Natural killer cell (primary cell): ENCODE measurements at places on chromosomes 13 and 19. TPM values are rescaled to one million over a fixed set of nuclear protein-coding genes. Genes with fewer than 3 reads are reported as not detected.

DNA sequence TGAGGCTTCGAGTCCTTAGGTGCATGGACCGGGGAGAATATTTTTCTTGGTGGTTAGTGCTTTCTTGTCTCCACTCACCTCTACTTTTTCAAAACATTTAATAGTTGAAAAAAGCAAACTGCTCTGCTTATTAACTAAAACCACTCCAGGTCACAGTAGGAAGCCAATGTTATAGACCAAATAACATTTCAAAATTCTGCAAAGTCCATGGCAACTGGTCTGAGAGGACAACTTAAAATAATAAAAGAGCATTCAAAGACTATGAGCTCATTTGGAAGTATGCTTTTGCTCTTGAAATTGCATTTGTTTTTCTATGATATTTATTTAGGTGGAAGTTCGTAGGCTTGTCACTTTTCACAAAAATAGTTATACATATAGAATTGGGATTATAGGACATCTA lies 483.0 kb downstream of the DCT start:
- no peak overlapping the region for H3K27ac ChIP-seq
- no peak for DNase-seq
- no peak overlapping the region for H3K4me3 ChIP-seq
- H3K27me3 ChIP-seq = no peaks in the 10 kb centered on the region
- H3K36me3 ChIP-seq = no peaks in the 10 kb centered on the region

- H3K27me3 ChIP-seq = no peaks in the 10 kb centered on the region
- H3K4me1 ChIP-seq = no peaks in the 10 kb centered on the region
- no peak for DNase-seq
Measured at GRCh38 chr19:28960586-28960985, 252.4 kb downstream of the UQCRFS1 start.

- no peak for DNase-seq
- no peak overlapping the region for H3K4me3 ChIP-seq
- peaks cover 6% of the 10 kb centered on the region for H3K36me3 ChIP-seq
Measured at GRCh38 chr19:5968431-5969373, 9.2 kb downstream of the RANBP3 start.

DNA sequence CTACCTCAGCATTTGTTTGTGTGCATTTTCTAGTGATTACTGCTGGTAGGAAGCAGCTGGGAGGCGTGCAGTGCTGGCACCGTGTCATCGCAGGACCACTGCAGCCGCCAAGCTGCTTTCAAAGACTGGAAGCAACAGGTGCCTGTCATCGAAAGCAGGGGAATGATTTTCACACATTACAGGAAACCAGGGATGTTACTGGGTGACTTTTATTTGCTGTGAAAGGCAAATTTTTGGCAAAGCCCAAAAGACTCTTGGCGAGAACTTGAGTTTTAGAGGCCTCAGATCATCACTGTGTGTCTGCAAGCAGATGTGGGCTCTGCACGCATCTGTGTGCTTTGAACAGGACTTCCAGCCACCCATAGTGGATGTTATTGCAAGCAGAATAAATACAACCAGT lies 176.4 kb downstream of the FLT1 start:
- H3K27me3 ChIP-seq = no peaks in the 10 kb centered on the region
- DNase-seq = no peak
- no peak overlapping the region for H3K4me3 ChIP-seq
- no peak overlapping the region for H3K27ac ChIP-seq
- no peaks in the 10 kb centered on the region for H3K36me3 ChIP-seq
- H3K4me1 ChIP-seq = peaks cover 6% of the 10 kb centered on the region

GRCh38 chr13:100818711-100819110 lies 144.1 kb upstream of the TMTC4 start:
- H3K4me3 ChIP-seq = no peak overlapping the region
- no peaks in the 10 kb centered on the region for H3K27me3 ChIP-seq
- no peaks in the 10 kb centered on the region for H3K36me3 ChIP-seq
- DNase-seq = no peak
- no peaks in the 10 kb centered on the region for H3K4me1 ChIP-seq

DNA sequence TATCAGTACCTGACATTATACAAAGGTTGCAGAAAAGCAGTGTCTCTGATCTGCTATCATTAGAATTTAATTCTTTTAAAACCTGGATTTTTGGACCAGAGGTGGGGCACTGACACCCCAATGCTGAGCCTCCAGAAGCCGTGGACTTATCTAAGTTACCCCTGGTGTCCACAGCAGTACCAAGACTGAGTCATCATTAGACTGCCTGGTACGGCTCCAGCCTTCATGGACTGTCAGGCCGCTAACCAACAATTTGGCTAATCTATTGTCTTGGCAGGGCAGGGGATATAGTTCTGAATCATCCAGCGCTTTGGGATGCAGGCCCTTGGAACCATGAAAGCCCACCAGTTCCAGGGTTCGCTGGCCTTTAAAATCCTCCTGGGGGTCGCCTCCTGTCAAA lies 78.3 kb downstream of the TSHZ3 start:
- H3K4me1 ChIP-seq = no peaks in the 10 kb centered on the region
- no peak for DNase-seq
- H3K36me3 ChIP-seq = no peaks in the 10 kb centered on the region
- H3K27ac ChIP-seq = no peak overlapping the region

- DNase-seq = no peak
- no peak overlapping the region for H3K4me3 ChIP-seq
- H3K36me3 ChIP-seq = no peaks in the 10 kb centered on the region
- H3K27me3 ChIP-seq = no peaks in the 10 kb centered on the region
- H3K27ac ChIP-seq = no peak overlapping the region
Measured at GRCh38 chr13:43846496-43847158, 32.9 kb downstream of the CCDC122 start.

TMEM143 gene
- 12.3 TPM for total RNA-seq

- no peak for DNase-seq
Measured at GRCh38 chr13:35712907-35713761, 236.6 kb upstream of the MAB21L1 start.

DNA sequence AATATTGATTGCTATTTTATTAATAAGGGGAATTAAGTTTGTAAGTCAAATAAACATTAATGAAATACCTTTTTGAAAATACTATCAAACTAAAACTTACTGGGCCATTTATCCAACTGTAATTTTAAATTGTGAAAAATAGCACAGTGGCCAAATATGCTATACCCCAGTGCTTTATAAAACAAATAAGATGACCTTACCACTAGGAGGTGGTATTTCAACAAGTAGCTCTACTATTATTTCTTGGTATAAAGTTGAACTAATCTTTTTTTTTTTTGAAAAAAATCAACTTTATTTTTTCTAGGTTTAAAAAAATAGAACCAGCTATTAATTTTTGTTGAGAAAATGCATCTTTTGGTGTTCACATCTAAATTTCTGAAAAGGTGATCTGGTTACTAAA lies 14.7 kb downstream of the LACC1 start:
- no peak overlapping the region for H3K4me3 ChIP-seq
- no peaks in the 10 kb centered on the region for H3K36me3 ChIP-seq
- DNase-seq = no peak
- no peaks in the 10 kb centered on the region for H3K4me1 ChIP-seq
- no peak overlapping the region for H3K27ac ChIP-seq

DNA sequence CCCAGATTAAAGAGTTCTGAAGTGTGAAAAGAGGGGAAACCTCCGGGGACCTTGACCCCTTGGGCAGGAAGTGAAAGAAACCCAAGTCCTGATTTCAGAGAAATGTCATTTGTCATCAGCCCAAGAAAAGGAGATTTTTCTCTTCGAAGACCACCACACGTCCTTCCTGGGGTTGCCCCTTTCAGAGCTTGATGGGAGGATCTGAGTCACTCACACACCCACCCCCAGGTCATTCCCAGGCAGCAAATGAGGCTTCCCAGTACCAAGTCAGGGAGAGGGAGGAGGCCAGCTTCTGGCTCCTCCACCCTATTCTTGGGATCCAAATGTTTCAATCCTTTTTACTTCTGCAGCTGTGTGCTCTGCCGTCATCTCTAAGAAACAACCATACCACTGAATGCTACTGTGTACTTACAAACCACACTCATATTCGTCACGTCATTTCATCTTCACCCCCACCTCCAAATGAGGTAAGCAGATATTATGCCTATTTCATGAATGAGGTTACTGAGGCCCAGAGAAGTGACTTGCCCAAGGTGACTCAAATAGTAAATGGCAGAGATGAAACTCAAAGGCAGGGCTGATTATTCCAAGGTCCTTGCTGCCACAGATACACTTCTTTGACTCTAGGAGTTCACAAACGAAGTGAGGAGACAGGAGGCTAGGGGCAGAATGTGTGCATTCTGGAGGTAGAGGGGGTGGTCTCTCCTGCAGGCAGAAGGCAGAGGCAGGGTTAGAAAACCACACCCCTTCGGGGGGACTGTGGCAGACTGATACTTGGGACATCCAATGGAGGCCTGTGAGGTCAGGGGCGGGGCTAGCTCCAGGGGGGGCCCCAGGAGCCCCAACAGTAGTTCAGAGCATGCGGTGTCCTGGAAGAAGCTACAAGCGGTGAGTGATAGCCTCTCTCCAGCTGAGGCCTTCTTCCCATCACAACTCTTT lies 5.0 kb upstream of the KMT2B start:
- H3K27me3 ChIP-seq = no peaks in the 10 kb centered on the region
- H3K4me1 ChIP-seq = peaks cover 41% of the 10 kb centered on the region
- H3K36me3 ChIP-seq = no peaks in the 10 kb centered on the region
- H3K27ac ChIP-seq = peak overlapping the region; percentile 64

DNA sequence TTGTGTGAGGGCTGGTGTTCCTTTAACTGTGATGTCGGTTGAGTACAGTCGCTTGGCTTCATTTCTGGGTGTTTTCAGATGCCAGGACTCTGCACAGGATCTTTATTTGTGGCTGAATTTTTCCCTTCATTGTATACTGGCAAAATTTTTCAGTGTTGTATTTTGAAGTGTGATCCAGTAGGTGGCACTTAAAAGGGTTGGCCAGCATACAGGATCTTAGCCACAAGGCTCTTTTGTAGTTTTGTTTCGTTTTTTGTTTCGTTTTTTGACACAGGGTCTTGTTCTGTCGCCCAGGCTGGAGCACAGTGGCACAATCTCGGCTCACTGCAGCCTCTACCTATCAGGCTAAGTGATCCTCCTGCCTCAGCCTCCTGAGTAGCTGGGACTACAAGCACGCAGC lies 8.7 kb downstream of the FCAR start:
- peak overlapping the region; percentile 80 for H3K27ac ChIP-seq
- peak; percentile 50 for DNase-seq
- no peaks in the 10 kb centered on the region for H3K36me3 ChIP-seq
- no peak overlapping the region for H3K4me3 ChIP-seq

DNA sequence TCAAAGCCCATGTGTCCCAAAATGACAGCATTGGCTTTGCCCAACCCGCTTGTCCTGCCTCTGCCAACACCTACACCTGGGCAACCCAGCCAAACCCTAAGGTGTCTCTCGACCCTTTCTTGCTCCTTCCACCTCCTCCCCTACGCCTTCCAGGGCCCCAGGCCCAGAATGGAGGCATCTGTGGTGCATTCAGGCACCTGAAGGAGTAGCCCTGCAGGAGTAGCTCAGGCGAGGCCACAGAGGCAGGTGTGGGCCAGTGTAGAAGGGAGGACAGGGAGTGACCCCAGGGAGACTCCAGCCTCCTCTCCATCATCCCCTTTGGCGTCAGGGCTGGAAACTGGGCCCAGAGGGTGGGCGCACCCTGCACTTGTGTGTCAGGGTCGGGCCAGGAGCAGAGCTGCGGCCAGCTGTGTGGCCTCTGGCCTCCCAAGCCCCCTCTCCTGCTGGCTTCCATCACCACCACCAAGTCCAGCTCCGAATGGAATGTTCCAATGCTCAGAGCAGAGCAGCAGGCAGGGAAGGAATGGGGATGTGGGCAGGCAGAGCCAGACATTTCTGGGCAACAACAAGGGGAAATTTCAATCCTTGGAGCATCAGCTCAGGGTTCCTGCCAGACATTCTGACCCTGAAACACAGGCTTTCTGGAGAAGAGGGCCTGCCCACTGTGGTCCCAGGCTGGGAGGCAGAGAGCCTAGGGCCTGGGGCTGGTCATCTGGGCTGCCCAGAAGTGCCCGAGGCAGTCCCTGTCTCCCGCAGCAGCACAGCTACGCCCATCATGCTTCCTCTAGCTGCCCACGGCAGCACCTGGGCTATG lies 16.4 kb downstream of the PLEKHF1 start:
- peaks cover 19% of the 10 kb centered on the region for H3K36me3 ChIP-seq
- peak overlapping the region; percentile 5 for H3K27ac ChIP-seq
- no peaks in the 10 kb centered on the region for H3K27me3 ChIP-seq

SLITRK6 gene
- total RNA-seq = not detected

DNA sequence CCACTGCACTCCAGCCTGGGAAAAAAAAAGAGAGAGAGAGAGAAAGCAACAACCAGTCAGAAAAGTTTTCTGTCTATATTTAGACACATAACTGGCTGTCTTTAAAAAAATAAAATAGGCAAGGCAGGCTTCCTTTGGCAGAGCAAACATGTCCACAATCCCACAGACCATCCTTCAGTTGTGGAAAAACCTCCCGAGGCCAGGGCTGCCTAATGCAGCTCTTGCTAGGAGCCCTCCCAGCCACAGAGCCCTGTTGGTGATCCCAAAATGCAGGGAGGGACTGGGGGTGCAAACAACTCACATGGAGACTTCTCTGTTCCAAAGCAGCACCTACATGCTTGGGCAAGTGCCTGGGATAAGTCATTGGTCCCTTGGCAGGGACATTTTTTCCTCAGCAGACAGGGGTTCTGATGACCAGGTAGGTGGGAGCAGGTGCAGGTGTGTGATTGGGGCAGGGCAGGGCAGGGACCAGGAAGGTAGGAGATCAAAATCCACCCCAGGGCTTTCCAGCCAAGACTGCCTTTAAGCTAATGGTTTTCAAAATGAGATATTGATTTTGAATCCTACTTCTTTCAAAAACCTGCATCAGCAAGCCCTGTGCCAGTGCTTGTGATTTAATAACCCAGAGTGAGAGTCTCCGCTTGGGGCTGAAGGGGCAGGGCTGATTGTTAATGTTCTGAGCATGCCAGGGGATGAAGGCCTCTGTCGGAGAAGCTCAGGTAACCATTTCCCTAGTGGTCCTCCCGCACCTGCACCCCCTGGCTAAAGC lies 178.5 kb downstream of the USP12 start:
- no peaks in the 10 kb centered on the region for H3K27me3 ChIP-seq
- H3K27ac ChIP-seq = no peak overlapping the region
- peaks cover 12% of the 10 kb centered on the region for H3K4me1 ChIP-seq
- H3K36me3 ChIP-seq = no peaks in the 10 kb centered on the region
- DNase-seq = no peak

DNA sequence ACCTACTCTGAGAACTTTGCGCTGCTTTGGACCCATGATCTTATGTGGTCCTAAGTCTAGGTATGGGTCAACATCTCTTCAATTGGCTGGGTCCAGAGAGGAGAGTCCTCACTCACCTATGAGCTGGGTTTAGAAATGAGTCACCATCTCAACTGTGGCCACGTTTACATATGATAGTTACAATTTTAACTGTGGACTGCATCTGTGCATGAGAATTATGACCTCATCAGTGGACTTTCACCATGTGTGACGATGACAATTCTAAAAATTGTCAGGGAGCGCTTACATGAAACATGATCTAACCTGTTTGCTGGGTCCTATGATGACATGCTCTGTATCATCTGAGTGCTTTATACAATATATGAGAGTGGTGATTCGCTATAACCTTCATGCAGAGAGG lies 12.7 kb upstream of the ZNF724 start:
- H3K27me3 ChIP-seq = no peaks in the 10 kb centered on the region
- H3K4me1 ChIP-seq = no peaks in the 10 kb centered on the region
- H3K4me3 ChIP-seq = no peak overlapping the region
- no peak overlapping the region for H3K27ac ChIP-seq

GRCh38 chr13:109725297-109725696 lies 61.1 kb downstream of the IRS2 start:
- no peak for DNase-seq
- no peaks in the 10 kb centered on the region for H3K36me3 ChIP-seq
- peaks cover 5% of the 10 kb centered on the region for H3K27me3 ChIP-seq
- no peak overlapping the region for H3K4me3 ChIP-seq
- no peaks in the 10 kb centered on the region for H3K4me1 ChIP-seq

- no peak overlapping the region for H3K27ac ChIP-seq
- H3K36me3 ChIP-seq = no peaks in the 10 kb centered on the region
- no peaks in the 10 kb centered on the region for H3K27me3 ChIP-seq
- no peaks in the 10 kb centered on the region for H3K4me1 ChIP-seq
- H3K4me3 ChIP-seq = no peak overlapping the region
Measured at GRCh38 chr13:112990783-112991182, 21.8 kb downstream of the MCF2L start.
